ENCODE measurements at places on chromosomes 11 and 22. TPM values are rescaled to one million over a fixed set of nuclear protein-coding genes. Genes with fewer than 3 reads are reported as not detected.

CYP2D6 gene
- total RNA-seq, result 0.41 TPM

SLCO2B1 gene
- 20.3 TPM for total RNA-seq

TRIM48 gene
- total RNA-seq, result not detected

KCNC1 gene
- total RNA-seq, result 0.21 TPM

MYBPC3 gene
- total RNA-seq, result not detected

BATF2 gene
- 0.21 TPM for total RNA-seq

JHY gene
- total RNA-seq, result 1.1 TPM

ST14 gene
- 9.7 TPM for total RNA-seq

MCHR1 gene
- total RNA-seq, result 0.10 TPM

CHRM1 gene
- 0.10 TPM for total RNA-seq

SMIM35 gene
- total RNA-seq, result not detected

C11orf16 gene
- total RNA-seq, result not detected

CCDC73 gene
- total RNA-seq, result not detected

FUT4 gene
- total RNA-seq, result 7.8 TPM

AGBL2 gene
- 5.1 TPM for total RNA-seq

TUBA8 gene
- 13.3 TPM for total RNA-seq

KCNE3 gene
- total RNA-seq, result 5.0 TPM

MFNG gene
- 8.7 TPM for total RNA-seq

APLNR gene
- total RNA-seq, result 88.2 TPM

PANX3 gene
- total RNA-seq, result not detected

MYO7A gene
- 3.9 TPM for total RNA-seq

SLC6A5 gene
- total RNA-seq, result not detected

INS gene
- total RNA-seq, result not detected

ARRB1 gene
- total RNA-seq, result 14.1 TPM

DNAJB7 gene
- total RNA-seq, result not detected

CHRNA10 gene
- total RNA-seq, result not detected

OR51B5 gene
- total RNA-seq, result not detected

OR11H1 gene
- not detected for total RNA-seq

CSNK2A3 gene
- total RNA-seq, result 3.9 TPM

SYCE3 gene
- not detected for total RNA-seq

ABTB2 gene
- total RNA-seq, result 19.9 TPM

CCND1 gene
- total RNA-seq, result 135 TPM

RPS25 gene
- total RNA-seq, result 2,908 TPM

Measured in tongue (tissue), 3 donors.